ENCODE measurements at places on chromosomes 4 and X. TPM values are rescaled to one million over a fixed set of nuclear protein-coding genes. Genes with fewer than 3 reads are reported as not detected.

DNA sequence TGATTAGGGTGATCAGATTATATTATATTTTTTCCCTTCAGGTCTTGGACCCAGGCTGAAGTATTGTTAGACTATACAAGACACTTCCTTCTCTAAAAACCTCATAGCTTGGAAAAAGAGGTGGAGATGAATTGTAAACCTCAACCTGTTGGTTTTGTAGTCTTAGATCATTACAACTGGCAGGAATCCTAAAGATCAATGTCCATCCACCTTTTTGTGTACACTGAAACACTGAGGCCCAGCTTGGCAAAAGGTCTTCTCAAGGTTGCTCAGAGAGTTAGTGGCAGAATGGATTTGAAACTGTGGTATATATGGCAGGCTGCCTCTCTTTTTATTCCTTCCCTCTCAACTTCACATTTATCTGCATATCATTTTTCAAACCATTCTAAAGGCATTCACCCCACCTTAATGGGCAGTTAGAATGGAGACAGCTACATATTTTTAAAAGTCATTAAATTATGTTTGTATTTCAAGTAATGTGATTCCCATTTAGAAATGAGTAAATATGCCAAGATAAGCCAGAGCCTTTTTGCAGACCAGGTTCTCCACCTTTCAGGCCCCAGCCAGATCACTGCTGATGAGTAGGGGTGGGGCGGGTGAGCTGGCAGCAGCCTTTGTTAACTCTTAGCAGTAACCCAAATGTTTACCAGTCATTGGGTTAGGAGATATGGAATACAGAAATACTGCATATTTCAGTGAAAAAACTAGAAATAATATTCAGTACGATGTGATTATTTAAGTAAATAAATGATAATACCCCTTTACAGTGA, 243.2 kb upstream of the F9 start:
- no peaks in the 10 kb centered on the region for H3K4me1 ChIP-seq
- no peak overlapping the region for H3K4me3 ChIP-seq
- H3K36me3 ChIP-seq = no peaks in the 10 kb centered on the region
- DNase-seq = no peak

- H3K4me3 ChIP-seq = no peak overlapping the region
- DNase-seq = no peak
- H3K27ac ChIP-seq = no peak overlapping the region
- H3K27me3 ChIP-seq = no peaks in the 10 kb centered on the region
- H3K36me3 ChIP-seq = no peaks in the 10 kb centered on the region
Measured at GRCh38 chr4:87461281-87461700, 38.9 kb downstream of the NUDT9 start.

GRCh38 chr4:57168982-57169381, 58.8 kb upstream of the IGFBP7 start:
- DNase-seq = no peak
- no peak overlapping the region for H3K4me3 ChIP-seq
- H3K27me3 ChIP-seq = no peaks in the 10 kb centered on the region
- no peak overlapping the region for H3K27ac ChIP-seq

DNA sequence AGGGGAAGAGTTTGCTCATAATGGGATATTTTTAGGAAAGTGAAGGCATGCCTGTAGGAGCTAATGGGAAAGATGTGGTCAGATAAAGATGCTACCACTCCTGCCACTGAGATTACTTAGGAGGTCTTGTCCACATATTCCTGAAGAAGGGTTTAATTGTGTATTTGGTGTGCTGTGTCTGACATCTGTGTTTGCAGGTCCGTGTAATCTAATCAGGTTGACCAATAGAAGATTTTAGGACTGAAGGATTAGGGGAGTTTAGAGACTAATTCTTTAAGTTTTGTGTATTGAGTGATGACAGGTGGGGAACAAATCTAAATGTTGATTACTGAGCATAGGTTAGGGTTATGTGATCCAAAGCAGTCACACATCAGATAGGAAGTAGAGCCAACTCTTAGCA, 57.2 kb downstream of the JADE1 start:
- no peak overlapping the region for H3K27ac ChIP-seq
- no peak for DNase-seq
- H3K4me3 ChIP-seq = no peak overlapping the region

GRCh38 chr4:2217726-2218125, 24.2 kb downstream of the HAUS3 start:
- H3K4me3 ChIP-seq = no peak overlapping the region
- no peaks in the 10 kb centered on the region for H3K27me3 ChIP-seq
- H3K36me3 ChIP-seq = peaks cover 2% of the 10 kb centered on the region
- peaks cover 3% of the 10 kb centered on the region for H3K4me1 ChIP-seq
- no peak overlapping the region for H3K27ac ChIP-seq

- no peak overlapping the region for H3K4me3 ChIP-seq
- no peak overlapping the region for H3K27ac ChIP-seq
- no peaks in the 10 kb centered on the region for H3K36me3 ChIP-seq
- no peaks in the 10 kb centered on the region for H3K27me3 ChIP-seq
- no peak for DNase-seq
- no peaks in the 10 kb centered on the region for H3K4me1 ChIP-seq
Measured at GRCh38 chrX:71228063-71228642, 5.1 kb downstream of the GJB1 start.

GRCh38 chr4:16909281-16909680, 10.8 kb upstream of the LDB2 start:
- H3K27me3 ChIP-seq = no peaks in the 10 kb centered on the region
- H3K4me3 ChIP-seq = no peak overlapping the region
- no peak overlapping the region for H3K27ac ChIP-seq
- no peaks in the 10 kb centered on the region for H3K36me3 ChIP-seq
- no peak for DNase-seq

DNA sequence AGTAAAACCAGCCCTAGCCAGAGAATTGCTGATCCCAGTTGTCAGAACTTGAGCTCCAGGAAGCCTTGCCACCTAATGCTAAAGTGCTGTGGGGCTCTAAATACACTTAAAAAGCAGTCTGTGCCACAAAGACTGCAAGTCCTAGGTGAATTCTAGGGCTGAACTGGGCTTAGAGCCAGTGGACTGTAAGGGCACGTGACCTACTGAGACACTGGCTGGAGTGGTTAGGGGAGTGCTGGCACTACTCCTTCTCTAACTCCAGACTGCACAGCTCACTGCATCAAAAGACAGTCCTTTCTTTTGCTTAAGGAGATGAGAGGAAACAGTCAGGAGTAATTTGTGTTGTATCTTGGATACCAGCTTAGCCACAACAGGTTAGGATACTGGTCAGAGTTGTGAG, 1240.2 kb downstream of the FAM133A start:
- H3K36me3 ChIP-seq = no peaks in the 10 kb centered on the region
- H3K27ac ChIP-seq = no peak overlapping the region
- DNase-seq = no peak
- H3K4me1 ChIP-seq = no peaks in the 10 kb centered on the region

DNA sequence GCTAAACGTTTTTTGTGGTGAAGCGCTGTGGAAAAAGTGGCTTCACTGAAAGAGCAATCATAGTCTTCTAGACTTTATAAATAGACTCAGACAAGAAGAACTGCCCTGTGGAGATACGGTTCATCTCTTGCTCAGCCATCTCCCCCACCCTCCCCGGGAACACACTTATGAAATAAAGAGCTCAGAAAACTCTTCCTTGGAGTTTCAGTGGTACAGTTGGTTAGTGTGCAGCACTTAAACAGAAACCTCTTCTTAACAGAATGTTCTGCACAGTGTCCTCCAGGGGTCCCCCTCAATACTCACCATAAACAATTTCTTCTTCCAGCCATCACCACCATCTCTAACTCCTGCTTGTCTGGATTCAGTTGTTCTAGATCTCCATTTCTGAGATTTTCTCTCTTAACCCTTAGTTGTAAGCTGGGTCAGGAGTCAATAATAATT, 313.0 kb downstream of the ARHGAP10 start:
- DNase-seq = no peak
- no peaks in the 10 kb centered on the region for H3K4me1 ChIP-seq
- H3K27ac ChIP-seq = no peak overlapping the region
- no peak overlapping the region for H3K4me3 ChIP-seq

GRCh38 chr4:52566136-52567031, 92.7 kb downstream of the USP46 start:
- DNase-seq = no peak
- H3K27ac ChIP-seq = no peak overlapping the region
- H3K4me1 ChIP-seq = no peaks in the 10 kb centered on the region
- no peaks in the 10 kb centered on the region for H3K27me3 ChIP-seq
- H3K4me3 ChIP-seq = no peak overlapping the region

DNA sequence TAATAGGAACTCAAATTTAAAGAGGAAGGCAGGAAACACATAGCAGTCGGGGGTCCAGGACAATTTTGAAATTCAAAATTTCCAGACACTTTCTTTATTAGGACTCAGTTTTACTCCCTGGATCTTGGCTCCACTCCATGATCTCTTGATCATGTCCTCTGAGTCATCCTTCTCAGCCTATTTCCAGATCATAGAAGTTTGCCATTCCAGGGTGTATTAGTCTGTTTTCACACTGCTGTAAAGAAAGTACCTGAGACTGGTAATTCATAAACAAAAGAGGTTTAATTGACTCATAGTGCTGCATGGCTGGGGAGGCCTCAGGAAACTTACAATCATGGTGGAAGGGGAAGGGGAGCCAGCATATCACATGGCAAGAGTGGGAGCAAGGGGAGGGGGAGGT, 564.7 kb upstream of the ACTRT1 start:
- H3K4me3 ChIP-seq = no peak overlapping the region
- H3K27ac ChIP-seq = no peak overlapping the region
- no peaks in the 10 kb centered on the region for H3K4me1 ChIP-seq

GRCh38 chr4:61841714-61842113, 641.6 kb downstream of the ADGRL3 start:
- DNase-seq = no peak
- H3K4me3 ChIP-seq = no peak overlapping the region
- H3K4me1 ChIP-seq = no peaks in the 10 kb centered on the region
- no peaks in the 10 kb centered on the region for H3K36me3 ChIP-seq
- no peaks in the 10 kb centered on the region for H3K27me3 ChIP-seq
- no peak overlapping the region for H3K27ac ChIP-seq

GRCh38 chrX:106484233-106484632, 127.5 kb upstream of the RADX start:
- H3K4me1 ChIP-seq = no peaks in the 10 kb centered on the region
- DNase-seq = no peak
- H3K27ac ChIP-seq = no peak overlapping the region
- no peaks in the 10 kb centered on the region for H3K36me3 ChIP-seq

- no peak overlapping the region for H3K4me3 ChIP-seq
- H3K27ac ChIP-seq = no peak overlapping the region
- H3K4me1 ChIP-seq = no peaks in the 10 kb centered on the region
- DNase-seq = no peak
- no peaks in the 10 kb centered on the region for H3K27me3 ChIP-seq
Measured at GRCh38 chr4:121096629-121097028, 24.3 kb upstream of the NDNF start.

GRCh38 chr4:98293104-98293887, 32.1 kb downstream of the RAP1GDS1 start:
- DNase-seq = no peak
- H3K4me3 ChIP-seq = no peak overlapping the region
- peaks cover 9% of the 10 kb centered on the region for H3K4me1 ChIP-seq
- H3K27me3 ChIP-seq = no peaks in the 10 kb centered on the region
- H3K36me3 ChIP-seq = peaks cover 15% of the 10 kb centered on the region

DNA sequence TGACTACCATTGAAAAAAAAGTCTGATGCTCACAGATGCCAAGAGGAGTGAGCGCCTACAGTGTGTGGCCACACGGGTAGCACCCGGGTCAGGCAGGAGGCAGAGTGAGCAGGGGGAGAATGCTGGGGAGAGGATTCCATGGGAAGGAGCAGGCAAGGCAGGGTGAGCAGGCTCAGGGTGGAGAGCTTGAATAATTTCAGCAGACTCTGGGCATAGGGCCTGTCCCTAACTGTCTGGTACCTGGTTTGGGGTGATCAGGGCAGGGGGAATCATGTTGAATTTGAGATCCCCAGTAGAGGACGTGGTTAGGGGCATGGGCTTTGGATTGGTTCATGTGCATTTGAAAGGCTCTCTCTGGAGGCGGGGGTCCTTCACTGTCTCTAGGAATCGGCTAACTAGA, 51.2 kb upstream of the TLR3 start:
- DNase-seq = no peak
- no peak overlapping the region for H3K27ac ChIP-seq
- no peak overlapping the region for H3K4me3 ChIP-seq
- no peaks in the 10 kb centered on the region for H3K4me1 ChIP-seq

DNA sequence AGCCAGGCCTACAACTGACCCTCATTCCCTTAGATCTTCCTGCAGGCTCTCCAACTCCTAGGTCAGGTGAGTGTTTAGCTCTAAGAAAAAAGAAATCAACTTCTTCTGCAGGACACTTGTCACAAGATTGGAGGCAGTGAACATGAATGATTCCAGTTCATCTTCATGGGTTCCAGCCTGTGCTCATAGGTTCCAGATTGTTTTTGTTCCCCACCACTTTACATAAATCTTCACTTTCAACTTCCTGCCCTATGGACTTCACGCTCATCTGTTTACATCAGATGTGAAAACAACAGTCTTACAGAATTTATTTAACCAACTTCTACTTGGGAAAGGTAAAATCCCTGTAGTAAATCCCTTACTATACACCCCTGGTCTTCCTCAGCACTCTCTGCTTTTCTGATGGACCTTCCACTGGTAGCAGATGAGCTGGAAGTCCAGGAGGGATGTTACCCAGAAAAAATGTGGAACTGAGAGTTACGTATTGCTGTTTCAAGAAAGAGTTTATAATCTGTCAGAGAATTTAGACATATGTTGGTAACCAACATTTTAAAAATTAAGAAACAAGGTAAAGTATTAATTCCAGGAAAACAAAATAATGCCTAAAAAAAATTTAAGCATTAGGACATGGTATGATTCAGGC, 62.4 kb downstream of the ANAPC10 start:
- peaks cover 14% of the 10 kb centered on the region for H3K36me3 ChIP-seq
- H3K27ac ChIP-seq = peak overlapping the region; percentile 74
- DNase-seq = no peak
- no peaks in the 10 kb centered on the region for H3K27me3 ChIP-seq
- H3K4me3 ChIP-seq = no peak overlapping the region

DNA sequence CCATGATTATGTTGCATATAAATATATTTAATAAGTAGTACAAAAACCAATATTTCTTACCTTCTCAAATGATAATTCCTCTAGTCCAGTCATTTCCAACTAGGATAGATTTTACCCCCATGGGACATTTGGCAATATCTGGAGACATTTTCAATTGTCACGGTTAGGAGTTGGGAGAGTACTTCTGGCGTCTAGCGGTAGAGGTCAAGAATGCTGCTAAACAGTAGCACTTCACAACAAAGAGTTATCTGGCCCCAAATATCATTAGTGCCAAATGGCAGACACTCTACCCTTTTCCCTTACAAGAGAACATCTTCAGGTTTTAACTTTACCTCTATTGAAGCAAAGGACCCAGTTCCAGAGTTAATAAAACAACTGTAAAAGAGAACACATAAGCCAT, 168.1 kb downstream of the FAT4 start:
- H3K4me1 ChIP-seq = no peaks in the 10 kb centered on the region
- H3K27ac ChIP-seq = no peak overlapping the region
- no peak for DNase-seq
- no peaks in the 10 kb centered on the region for H3K27me3 ChIP-seq

The ARL9 gene
- 0.19 TPM for total RNA-seq

The KLB gene
- 0.05 TPM for total RNA-seq

The PACRGL gene
- total RNA-seq = 9.5 TPM

The TCEAL6 gene
- total RNA-seq = not detected

The RAB9B gene
- 1.5 TPM for total RNA-seq

The PTTG2 gene
- total RNA-seq = 0.09 TPM

The COMMD8 gene
- total RNA-seq = 28.7 TPM

The DCAF8L2 gene
- not detected for total RNA-seq

The ATRX gene
- 40.7 TPM for total RNA-seq

The TGIF2LX gene
- total RNA-seq = not detected

The F9 gene
- total RNA-seq = not detected

The UGT8 gene
- total RNA-seq = 0.19 TPM

The KLKB1 gene
- total RNA-seq = 0.33 TPM

Measured in thymus (tissue), 14 donors.